ENCODE measurements at places on chromosomes 11 and 22.
A peak's percentile ranks its signal among the peaks of the same experiment; 100 is the strongest.

GRCh38 chr11:11973866-11974265 lies 34.6 kb downstream of the DKK3 start:
- DNase-seq: no peak

DNA sequence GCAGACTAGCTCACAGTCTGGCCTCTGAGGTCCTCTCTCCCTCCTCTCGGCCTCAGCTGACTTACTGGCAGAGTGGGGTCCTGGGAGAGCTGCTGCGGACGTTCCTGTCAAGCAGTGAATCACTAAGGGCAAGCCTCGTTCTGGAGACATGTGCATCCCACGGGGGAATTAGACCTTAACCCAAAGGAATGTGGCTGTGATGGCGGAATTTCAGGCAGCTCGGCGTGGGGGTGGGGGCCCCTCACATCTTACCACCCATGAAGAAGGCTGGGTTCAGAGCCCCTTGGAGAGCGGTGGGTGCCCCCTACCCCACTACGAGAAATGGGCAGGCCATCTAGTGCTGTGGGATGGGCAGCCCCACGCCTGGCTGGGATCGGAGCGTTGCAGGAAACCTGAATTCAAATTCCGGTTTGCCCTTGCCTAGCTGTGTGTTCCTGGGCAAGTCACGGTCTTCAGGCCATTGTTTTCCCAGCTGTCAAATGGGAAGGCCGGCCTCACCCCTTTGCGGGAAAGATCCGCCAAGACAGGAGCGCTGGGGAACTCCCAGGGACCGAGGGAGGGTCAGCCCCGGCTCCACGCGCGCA lies 554 bp downstream of the LRRC32 start:
- no peak for DNase-seq

GRCh38 chr22:44305888-44306287 lies 6.9 kb downstream of the SHISAL1 start:
- no peak for DNase-seq

GRCh38 chr11:121563900-121564822 lies 111.4 kb upstream of the SORL1-AS1 start:
- no peak for DNase-seq

- DNase-seq: no peak
Observed at GRCh38 chr22:48596111-48596850, 1231.4 kb downstream of the BRD1 start.

DNA sequence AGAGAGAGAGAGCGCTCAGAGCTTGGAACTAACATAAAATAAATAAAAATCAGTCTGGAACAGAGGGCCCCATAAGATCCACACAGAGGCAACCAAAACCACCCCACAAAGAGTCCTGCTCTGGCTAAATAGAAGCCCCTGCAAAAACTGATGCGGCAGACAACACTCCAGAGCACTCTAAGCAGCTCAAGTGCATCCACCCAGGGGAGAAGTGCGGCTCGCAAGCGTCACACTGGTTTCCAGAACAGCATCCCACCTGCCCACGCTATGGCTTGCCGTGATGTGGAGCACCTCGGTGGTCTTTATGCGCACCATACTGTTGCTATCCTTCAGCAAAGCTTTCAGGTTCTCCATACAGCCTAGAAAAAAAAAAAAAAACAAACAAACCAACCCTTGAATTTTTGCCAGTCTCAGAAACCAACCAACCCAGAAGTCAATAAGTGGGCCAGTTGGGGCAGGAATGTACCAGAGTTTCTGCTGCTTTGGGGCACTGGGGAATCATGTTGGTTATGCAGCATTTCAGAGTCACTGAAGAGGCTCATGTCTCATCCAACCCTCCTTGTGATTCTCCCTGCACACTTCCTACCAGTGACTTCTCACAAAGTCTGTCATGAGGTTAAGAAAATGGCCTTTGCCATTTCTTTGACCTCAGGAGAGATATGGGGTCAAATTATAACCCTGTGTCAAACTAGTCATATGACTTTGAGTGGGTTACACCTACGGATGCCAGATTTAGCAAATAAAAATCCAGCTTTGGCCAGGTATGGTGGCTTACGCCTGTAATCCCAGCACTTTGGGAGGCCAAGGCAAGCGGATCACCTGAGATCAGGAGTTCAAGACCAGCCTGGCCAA lies 3.0 kb downstream of the RSPH14 start:
- no peak for DNase-seq

GRCh38 chr11:11472106-11472505 lies 119.1 kb upstream of the CSNK2A3 start:
- DNase-seq: no peak

DNA sequence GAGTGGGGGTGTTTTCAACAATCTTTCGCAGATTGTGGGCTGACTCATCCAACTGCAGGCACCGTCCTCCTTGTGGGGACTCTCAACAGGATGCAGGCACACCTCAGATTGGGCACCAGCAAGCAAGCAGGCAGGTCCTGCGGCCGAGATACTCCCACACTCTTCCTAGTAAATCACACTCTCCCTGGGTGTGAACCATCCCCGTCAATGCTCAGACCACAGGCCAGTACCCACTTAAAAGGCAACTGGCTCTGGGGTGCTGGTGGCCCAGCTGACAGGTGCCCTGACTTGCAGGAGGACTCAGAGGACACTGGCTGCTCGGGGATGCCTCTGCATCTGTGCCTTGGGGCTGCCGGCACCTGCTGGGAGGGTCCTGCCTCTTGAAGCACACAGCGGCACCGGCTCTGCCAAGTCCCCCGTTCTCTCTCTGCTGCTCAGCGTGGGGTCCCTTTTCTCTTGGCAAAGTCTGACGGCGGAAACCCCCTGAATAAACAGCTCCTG lies 282.5 kb downstream of the CTTN start:
- DNase-seq: no peak

- DNase-seq: no peak
Observed at GRCh38 chr11:107827041-107827440, 31.5 kb downstream of the SLC35F2 start.

GRCh38 chr11:117229411-117229810 lies 2.5 kb downstream of the PCSK7 start:
- no peak for DNase-seq

- no peak for DNase-seq
Observed at GRCh38 chr22:39658367-39658766, 87.8 kb downstream of the CACNA1I start.

GRCh38 chr22:49963647-49964026 lies 3.1 kb downstream of the PIM3 start:
- DNase-seq: peak; percentile 18

DNA sequence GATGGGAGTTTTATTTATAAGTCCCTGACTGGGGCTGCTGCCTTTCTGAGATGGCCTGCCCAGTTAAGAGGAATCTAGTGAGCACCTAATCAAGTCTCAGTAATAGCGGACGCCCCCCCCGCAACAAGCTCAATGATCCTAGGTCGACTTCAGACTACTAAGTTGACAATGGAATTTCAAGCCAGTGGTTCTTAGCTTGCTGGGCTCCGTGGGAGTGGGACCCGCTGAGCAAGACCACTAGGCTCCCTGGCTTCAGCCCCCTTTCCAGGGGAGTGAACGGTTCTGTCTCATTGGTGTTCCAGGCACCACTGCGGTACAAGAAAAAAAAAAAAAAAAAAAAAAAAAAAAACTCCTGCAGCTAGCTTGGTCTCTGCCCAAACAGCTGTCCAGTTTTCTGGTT lies 156.8 kb upstream of the CARD18 start:
- no peak for DNase-seq

GRCh38 chr11:17546240-17546639 lies 819 bp upstream of the OTOG start:
- no peak for DNase-seq

GRCh38 chr22:40484906-40485669 lies 114.7 kb downstream of the SGSM3 start:
- no peak for DNase-seq

DNA sequence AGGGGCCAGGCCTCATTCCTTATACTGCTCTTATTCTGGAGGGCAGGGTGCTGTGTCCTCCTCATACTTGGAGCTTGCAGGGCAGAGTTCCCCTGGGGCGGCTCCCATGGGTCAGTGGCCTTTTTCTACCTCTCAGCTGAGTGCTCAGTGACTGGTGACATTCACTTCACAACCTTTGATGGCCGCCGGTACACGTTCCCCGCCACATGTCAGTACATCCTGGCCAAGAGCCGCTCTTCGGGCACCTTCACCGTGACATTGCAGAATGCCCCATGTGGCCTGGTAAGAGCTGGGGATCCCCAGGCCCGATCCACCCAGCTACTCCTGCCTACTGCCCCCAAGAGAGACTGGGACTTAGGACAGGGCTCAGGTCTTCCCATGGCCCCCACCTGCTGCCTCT lies 14.5 kb downstream of the OTOG start:
- no peak for DNase-seq

- DNase-seq: no peak
Observed at GRCh38 chr11:12459374-12459773, 82.0 kb downstream of the PARVA start.

DNA sequence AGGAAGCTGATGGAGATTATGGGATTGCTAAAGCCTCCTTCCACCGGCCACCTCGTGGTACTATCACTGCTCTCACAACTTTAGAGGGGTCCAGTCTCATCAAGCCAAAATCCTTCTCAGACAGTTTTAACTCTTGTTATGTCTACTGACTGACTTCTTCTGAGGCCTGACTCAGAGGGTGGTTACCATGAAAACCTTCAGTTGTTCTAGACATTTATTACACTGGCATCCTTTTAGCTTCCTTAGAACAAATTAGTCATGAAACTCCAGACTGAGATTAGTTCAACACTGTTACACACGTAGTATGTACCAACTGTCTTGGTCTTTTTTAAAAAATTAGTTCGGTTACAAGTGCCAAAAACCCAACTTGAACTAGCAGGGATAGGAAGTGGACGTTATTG lies 7.5 kb downstream of the DIXDC1 start:
- DNase-seq: no peak

GRCh38 chr11:17351510-17352176 lies at the start of gene NCR3LG1:
Gene NCR3LG1 (plus strand): TSS chr11:17351800. CDS start chr11:17351970, 170 bp downstream.
- DNase-seq: peak; percentile 68

Data from 8988T (cell line).